ENCODE measurements at places on chromosomes 5 and 9.

GRCh38 chr5:142568283-142568995 lies 117.5 kb downstream of the FGF1 start:
- no peak for DNase-seq

- no peak for DNase-seq
Observed at GRCh38 chr9:137423514-137424291, 510 bp downstream of the NOXA1 start.

GRCh38 chr9:92938025-92938424 lies 9.3 kb upstream of the FGD3 start:
- no peak for DNase-seq

GRCh38 chr5:103114440-103114839 lies 5.5 kb downstream of the GIN1 start:
- no peak for DNase-seq

GRCh38 chr9:111030492-111030891 lies 7.8 kb downstream of the LPAR1 start:
- no peak for DNase-seq

DNA sequence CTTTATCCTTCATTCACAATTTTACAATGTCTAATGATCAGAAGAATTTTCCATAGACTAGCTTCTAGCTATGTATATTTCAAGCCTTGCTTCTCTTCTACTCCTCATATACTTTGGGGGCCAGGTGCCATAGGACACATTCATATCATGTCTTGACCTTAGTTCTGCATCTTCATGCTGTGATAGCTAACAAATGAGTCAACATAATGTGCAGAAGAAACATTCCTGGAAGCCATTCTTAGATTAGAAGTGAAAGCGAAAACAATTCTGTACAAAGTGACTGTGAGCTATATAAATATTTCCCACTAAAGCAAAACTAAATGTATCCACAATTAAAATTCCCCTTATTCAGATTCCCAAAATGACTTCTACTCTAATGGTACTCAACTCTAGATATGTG lies 320.2 kb upstream of the NREP start:
- no peak for DNase-seq

DNA sequence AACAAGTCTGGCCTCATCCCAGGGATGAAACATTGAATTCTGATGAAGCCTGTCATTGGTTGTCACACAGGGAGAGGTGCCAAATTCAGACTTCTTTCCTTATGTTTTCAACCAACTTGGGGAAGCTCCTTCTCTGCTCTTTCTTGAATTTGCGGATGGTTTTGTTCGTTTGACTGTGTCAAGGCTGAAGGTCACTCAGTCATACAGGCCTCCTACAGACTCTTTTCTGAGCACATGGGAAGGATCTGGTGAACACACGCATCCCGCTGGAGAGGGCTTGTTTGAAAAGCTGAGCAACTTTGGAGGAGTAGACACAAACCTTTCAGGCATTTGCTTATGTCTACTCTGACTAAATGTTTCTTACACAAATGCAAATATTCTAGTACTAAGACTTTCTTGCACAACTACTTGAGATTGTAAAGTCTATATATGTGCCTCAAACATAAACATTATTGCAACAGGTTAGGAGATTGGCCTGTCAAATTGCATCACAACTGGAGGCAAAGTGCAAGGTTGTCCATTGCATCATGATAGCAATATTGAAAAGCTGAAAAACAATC lies 151.5 kb upstream of the NR3C1 start:
- DNase-seq: no peak
